ENCODE measurements at places on chromosomes 3 and 15. TPM values are rescaled to one million over a fixed set of nuclear protein-coding genes. Genes with fewer than 3 reads are reported as not detected.

DNA sequence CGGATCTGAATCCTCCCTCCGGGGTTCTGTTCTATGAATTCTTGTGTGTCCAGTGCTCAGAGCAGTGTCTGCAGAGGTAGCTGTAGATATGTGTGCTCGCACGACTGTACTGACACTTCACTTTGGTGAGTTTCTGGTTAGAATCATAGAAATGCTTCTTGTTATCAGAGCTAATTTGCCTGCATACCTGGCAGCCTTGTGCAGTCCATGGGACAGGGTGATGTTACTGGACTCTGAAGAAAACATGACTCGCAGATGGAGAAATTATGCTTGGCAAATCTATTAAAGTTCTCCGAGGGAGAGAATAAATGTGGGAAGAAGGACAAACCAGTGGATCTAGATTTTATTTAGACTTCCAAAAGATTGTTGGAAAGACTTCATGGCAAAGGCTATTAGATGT is 12.2 kb downstream of the CGNL1 start:
- peaks cover 4% of the 10 kb centered on the region for H3K36me3 ChIP-seq
- no peak overlapping the region for H3K4me3 ChIP-seq
- H3K27ac ChIP-seq, result no peak overlapping the region
- no peaks in the 10 kb centered on the region for H3K27me3 ChIP-seq
- peaks cover 37% of the 10 kb centered on the region for H3K4me1 ChIP-seq

GRCh38 chr3:114418107-114418506 is 124.3 kb downstream of the TIGIT start:
- no peaks in the 10 kb centered on the region for H3K27me3 ChIP-seq
- peaks cover 9% of the 10 kb centered on the region for H3K4me1 ChIP-seq
- H3K4me3 ChIP-seq, result no peak overlapping the region
- no peaks in the 10 kb centered on the region for H3K36me3 ChIP-seq

Gene VGLL3
- 25.3 TPM for total RNA-seq

Gene HRG
- not detected for total RNA-seq

- no peak overlapping the region for H3K4me3 ChIP-seq
- DNase-seq, result no peak
- no peaks in the 10 kb centered on the region for H3K36me3 ChIP-seq
- H3K27ac ChIP-seq, result no peak overlapping the region
Observed at GRCh38 chr3:69510481-69511030, 124.7 kb upstream of the FRMD4B start.

Gene P2RY12
- not detected for total RNA-seq

DNA sequence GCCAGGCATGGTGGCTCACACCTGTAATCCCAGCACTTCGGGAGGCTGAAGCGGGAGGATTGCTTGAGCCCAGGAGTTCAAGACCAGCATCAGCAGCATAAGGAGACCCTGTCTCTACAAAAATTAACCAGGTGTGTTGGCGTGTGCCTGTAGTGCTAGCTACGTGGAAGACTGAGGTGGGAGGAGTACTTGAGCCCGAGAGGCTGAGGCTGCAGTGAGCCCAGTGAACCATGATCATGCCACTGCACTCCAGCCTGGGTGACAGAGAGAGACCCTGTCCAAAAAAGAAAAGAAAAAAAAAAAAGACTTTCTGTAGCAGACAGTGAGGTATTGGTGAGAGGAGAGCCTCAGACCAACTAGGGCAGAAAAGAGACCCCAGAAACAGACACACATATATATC is 263.8 kb downstream of the XXYLT1 start:
- peak overlapping the region; percentile 46 for H3K27ac ChIP-seq
- no peak for DNase-seq
- H3K27me3 ChIP-seq, result peaks cover 13% of the 10 kb centered on the region
- no peak overlapping the region for H3K4me3 ChIP-seq
- H3K36me3 ChIP-seq, result no peaks in the 10 kb centered on the region

Gene CNTN4
- total RNA-seq, result 29.7 TPM

DNA sequence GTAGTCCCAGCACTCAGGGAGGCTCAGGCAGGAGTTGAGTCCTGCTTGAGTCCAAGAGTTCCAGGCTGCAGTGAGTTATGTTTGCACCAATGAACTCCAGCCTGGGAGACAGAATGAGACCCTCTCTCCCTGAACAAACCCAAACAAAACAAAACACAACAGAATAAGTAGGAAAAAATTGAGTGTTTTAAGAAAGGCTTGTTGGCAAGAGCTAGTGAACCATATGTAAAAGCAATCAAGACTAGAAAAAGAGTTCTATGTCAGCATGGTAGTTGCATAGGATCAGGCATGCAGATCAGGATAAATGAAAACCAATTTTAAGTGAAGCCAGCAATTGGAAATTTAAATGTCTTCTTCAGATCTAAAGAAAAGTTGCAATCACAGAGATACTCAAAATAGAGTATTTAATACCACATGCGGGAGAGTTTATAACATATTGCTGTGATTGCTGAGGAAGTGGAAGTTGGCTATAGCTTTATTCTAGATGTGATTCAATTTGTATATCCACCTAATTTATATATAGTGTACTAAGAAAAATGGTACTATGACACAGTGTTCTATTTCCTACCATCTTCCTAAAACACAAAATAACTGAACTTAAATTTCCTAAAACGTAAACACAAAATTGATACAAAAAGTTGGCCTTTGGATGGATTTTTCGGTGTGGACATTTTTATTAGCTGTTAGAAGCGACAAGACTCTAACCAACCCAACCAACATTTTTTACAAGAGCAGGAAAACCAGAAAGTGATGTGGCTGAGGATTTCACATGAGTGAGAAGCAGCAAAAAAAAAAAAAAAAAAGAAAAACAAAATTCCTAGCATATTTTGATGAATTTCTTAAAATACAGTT is 101.9 kb upstream of the ROBO1 start:
- H3K27ac ChIP-seq, result no peak overlapping the region
- H3K4me3 ChIP-seq, result no peak overlapping the region
- no peaks in the 10 kb centered on the region for H3K27me3 ChIP-seq
- no peak for DNase-seq
- H3K4me1 ChIP-seq, result no peaks in the 10 kb centered on the region
- no peaks in the 10 kb centered on the region for H3K36me3 ChIP-seq

Measured in type B pancreatic cell (in vitro differentiated cells).